ENCODE measurements at places on chromosomes 3 and 15.

DNA sequence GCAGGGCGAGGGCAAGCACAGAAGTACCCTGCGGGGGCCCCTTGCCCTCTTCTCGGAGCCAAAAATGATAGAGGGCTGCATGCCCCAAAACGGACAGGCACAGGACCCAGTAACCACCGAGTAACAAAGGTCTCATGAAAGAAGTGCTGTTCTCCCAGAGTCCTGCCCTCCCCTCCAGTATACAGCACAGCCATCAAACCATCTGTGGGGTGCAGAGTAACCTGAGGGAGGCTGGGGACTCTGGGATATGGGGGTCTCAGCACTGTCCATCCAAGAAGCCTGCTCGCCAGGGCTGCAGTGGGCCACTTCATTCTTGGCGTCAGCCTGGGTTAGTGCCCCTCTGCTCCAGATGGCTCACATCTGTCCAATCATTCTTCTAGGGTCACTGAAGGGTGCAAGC lies 6.1 kb downstream of the ULK3 start:
- DNase-seq = no peak

GRCh38 chr15:69076756-69077155 lies 62.3 kb downstream of the NOX5 start:
- DNase-seq = no peak

DNA sequence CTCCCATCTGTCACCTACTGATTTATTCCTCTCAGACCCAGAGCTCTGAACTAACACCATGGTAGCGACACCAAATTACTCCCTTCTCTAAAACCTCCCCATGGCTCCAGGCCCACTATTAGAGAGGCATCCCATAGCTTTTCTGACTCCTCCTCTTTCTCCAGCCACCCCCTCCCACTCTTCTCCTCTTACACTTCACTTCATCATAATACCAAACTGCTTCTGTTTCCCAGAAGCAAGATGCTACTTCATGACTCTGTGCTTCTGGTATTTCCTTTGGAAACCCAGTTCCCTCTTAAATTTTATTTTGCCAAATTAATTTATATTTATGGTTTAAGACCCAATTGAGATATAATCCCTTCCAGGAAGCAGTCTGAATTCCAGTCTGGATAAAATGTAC lies 465.1 kb upstream of the PDZRN3 start:
- no peak for DNase-seq

GRCh38 chr3:100591411-100591810 lies 18.0 kb upstream of the ADGRG7 start:
- no peak for DNase-seq

DNA sequence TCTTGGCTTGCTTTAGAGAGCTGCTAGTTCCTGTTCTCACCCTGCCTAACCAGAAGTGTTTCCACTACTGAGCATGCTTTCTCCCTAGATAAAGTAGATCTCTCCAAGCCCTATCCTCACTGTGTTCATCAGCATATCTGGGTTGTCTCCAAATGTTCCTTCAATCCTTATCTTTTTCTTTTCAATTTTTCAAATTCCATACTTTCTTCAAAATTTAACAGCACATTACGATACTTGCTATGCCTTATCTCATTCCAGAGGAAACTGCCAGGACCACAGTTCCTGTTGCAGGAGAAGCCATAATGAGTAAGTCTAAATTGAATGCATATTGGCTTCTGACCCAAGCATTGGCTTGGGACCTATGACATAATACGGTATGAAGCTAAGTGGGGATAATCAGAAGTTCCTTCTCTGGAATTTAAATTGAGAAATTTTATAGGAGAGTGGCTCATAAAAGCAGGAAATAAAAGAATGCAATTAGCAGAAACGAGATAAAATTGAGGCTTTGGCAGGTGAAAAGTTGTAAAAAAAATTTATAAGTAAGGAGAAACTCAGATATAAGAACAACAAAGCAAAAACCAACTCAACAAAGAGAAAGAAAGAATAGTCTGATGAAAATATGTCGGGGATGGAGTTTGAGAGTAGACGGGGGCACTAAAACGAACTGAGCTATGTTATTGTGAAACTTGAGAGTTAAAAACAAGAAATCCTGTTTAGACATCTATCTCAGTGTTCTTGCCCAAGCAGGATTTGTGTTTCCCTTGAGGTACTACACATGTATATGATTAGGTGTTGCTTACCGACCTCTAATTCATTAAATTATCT lies 631.7 kb upstream of the CCDC54 start:
- no peak for DNase-seq

DNA sequence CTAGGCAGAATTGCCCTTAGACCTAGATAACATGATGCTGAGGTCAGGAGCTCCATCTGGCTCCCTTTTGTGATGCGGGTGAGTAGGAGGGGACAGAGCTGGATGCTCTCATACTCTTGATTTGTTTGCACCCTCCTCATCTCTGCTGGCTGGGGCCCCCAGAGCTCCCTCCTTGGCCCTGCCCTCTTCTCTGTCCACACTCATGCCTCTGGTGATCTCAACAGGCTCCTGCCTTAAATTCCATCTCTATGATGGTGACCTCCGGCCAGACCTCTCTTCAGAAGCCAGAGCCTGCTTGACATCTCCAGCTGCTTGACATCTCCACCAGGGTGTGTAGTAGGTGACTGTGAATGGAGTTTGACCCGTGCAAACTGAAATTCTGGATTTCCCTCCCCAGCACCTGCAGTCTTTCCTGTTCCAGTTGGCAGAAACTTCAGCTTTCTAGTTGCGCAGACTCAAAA lies 4.3 kb upstream of the FGD5 start:
- DNase-seq = no peak

- DNase-seq = no peak
Measured at GRCh38 chr3:18765662-18766061, 340.5 kb upstream of the SATB1 start.

DNA sequence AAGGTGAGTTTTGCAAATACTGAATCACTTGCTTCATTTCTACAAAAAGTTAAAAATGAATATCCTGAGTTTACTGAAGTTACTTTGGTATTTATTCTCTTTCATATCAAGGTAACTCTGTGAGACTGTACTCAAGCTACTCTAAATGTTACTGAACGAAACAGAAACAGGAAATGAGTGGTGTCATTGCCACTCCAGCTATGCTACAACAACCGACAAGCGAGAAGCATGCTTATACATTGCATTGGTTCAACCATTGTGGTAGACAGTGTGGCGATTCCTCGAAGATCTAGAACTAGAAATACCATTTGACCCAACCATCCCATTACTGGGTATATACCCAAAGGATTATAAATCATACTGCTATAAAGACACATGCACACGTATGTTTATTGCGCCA lies 313.2 kb upstream of the THBS1 start:
- DNase-seq = no peak

GRCh38 chr3:196274585-196274984 lies 12.9 kb downstream of the PCYT1A start:
- DNase-seq = no peak

DNA sequence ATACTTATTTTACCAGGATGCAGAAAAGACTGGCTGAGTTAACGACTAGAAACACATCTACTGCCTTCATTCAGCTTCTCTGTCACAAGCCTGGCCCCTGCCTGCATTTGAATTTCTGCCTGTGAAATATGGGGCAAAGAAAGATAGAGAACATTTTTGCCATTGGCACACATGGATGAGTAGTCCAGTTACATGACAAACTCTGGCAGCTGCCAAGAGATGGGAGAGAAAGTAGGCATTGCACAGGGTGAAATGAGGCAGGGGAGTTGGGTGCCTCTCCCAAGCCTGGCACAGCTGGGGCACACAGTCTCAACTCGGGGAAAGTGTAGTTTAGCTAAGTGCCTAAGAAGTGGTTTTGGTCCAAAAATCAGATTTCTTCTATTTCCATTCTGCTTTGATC lies 24.0 kb downstream of the ANXA2 start:
- no peak for DNase-seq
